ENCODE measurements at places on chromosomes 12 and 14.

DNA sequence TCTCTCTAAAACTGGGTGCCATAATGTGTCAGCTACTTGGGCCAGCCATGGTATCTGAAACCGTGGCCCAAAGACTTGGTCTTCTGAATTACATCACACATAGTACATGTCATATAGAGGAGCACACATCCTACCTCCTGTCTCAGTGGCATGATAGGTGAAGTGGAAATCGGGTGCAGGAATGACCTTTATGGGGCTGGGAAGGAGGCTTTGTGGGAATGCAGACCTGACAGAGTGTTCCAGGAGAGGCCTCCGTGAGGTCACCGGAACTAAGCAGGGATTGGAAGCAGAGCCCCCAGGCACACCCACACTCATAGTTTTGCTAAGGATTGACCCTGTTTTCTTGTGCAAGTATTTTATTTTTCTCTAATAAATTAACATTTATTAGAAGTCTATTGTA is 82.6 kb downstream of the NTF3 start:
- DNase-seq: no peak

GRCh38 chr12:25058658-25059058 is 109.8 kb upstream of the BCAT1 start:
- DNase-seq: no peak

GRCh38 chr14:72740504-72740961 is 153.4 kb downstream of the DPF3 start:
- no peak for DNase-seq

DNA sequence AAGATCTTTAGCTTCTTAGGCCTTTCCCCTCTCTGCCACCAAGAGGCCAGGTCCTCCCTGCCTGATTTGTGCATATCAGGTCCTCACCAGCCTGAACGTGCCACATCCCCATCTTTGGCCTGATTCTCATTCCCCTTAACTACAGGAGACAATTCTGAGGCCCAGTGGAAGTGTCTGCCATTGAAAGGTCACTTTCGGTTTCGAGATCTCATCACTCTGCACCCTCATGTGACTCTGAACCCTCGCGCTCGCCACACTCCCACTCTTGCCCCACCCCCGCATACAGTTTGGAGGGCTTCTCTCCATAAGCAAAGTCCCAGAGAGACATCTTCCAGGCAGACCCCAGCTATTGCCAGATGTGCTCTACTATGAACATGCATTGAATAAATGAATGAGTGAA is 189.0 kb downstream of the NTF3 start:
- DNase-seq: no peak

GRCh38 chr12:109541413-109541726 is 31.9 kb downstream of the MMAB start:
- DNase-seq: no peak

DNA sequence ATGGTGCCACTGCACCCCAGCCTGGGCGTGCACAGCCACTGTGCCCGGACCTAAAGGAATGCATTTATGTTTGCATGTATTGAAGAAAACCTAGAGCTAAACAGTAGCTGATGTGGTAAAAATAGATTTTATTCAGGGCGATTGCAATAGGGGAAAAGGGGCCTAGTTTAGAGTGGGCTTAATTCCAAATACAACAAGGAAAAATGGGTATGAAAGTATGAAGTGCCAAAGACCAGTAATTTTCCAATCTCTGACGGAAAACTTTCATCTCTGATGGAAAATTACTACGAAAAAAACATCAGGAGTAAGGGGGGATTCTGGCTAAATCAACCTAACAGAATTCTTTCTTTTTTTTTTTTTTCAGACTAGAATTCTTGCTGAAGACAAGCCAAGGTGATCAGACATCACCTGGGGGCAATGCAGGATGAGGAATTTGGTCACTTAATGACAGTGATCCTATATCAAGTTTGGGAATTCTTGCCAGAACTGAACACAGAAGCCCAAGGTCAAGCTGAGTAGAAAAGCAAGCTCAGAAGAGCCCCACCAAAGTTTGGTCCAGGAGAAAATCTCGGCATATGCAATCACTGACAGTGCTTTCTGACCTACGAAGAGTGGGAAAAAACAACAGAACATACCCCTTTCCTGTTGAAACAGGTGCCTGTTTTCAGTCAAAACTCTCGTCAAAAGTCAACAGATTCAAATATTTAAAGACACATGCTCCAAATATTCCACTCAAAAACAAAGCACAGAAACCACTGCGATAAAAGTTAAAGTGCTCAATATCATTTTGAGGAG is 13.7 kb upstream of the APOBEC1 start:
- no peak for DNase-seq

- no peak for DNase-seq
Observed at GRCh38 chr14:91374287-91374878, 43.2 kb downstream of the CCDC88C start.

GRCh38 chr12:121490401-121491281 is 90.2 kb downstream of the KDM2B start:
- DNase-seq: no peak

GRCh38 chr14:95034788-95035187 is 122.5 kb downstream of the DICER1 start:
- no peak for DNase-seq

- DNase-seq: peak; percentile 58
Observed at GRCh38 chr12:114835031-114835430, 151.1 kb upstream of the TBX3 start.

- no peak for DNase-seq
Observed at GRCh38 chr12:99287136-99287535, 360.4 kb upstream of the GARIN6 start.

DNA sequence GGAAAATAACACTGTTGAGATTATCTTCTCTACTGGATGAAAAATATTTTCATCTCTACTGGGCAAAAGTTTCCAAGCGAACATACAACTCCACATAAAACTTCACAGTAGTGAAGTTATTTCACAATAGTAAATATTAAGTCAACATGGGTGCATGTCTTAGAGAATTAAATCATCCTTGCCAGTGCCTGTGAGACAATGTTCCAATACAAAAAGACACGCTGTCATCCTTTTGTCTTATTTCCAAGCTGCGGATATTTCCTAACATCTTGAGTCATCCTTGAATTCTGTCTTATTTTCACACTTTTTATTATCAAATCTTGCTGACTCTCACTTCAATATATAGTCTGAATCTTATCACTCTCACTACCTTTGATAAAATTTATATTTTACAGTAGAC is 142.9 kb upstream of the KITLG start:
- DNase-seq: no peak

DNA sequence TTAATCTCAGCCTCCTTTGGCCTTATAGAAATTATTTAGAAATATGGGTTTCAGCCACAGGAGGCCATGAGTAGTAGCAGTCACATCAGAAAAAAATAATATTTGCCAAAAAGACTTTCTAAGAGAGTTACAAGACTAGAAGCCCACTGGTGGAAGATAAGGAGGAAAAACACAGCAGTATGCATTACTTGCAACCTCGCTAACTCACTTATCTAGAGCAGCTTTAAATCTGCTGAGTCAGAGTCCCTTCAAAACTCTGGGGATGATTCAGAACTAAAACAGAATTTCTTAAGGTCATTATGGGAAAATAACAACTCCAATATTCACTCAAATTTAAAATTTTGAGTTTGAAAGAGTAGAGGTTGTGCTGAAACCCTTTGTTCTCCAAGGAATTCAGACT is 6.2 kb downstream of the OR4K17 start:
- no peak for DNase-seq

GRCh38 chr12:133165776-133166175 is 15.5 kb upstream of the ZNF268 start:
- DNase-seq: no peak

DNA sequence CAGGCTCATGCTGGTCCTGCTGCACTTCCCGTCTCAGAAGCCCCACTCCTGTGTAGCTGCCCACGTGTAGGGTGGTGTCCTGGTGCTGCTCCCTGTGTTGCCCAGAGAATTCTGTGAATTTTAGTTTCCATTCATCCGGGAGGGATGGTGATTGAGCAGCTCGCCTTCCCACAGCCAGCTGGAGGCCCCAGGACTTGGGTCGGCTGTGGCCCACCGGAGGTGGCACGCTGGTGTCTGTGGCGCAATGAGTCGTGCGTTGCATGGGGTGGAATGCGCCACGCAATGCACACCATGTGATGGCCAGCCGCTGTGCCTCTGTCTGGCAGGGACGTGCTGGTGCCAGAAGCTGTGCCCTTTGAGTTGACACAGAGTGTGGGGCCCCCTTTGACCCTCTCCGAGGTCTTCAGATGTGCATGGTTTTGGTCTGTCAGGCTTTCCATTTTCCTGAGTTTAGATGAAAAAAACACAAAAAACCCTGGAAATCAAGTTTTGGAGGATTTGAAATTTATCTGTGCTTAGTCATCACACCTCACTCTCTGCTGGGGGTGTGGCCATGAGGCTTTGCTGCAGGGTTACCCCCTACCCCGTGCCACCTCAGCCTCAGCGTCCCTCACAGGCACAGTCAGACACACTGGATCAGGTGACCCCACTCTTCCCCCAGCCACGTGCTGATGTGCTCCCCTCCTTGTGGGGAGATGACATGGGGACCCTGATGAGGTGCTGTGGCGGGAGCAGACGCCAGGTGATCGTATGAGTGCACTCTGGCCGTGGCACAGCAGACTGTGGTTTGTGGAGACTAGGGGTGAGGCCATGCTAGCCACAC is 64.6 kb downstream of the EP400 start:
- peak; percentile 29 for DNase-seq

DNA sequence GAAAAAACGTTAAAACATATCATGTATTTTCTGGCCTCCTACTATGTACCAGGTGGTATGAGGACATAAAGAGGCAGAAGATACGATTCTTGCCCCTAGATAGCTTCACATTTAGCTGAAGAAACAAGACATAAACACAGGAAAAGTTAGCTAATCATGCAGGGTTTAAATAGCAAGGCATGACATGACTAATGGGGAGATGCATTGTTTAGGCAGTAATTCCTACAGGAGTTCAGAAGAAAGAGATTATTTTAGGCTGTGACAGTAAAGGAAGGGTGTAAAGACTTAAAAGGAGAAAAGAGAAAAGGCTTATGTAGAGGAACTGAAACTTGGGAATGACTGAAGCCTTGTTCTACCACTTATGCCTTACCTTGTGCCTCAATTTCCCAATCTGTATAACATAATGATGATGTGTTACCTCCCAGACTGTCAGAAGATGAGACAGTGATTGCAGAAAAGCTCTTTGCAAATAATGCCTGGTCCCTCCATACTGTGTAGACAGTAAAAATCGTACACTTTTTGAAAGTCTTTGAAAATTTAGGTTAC is 44.4 kb downstream of the PRKCH start:
- no peak for DNase-seq

DNA sequence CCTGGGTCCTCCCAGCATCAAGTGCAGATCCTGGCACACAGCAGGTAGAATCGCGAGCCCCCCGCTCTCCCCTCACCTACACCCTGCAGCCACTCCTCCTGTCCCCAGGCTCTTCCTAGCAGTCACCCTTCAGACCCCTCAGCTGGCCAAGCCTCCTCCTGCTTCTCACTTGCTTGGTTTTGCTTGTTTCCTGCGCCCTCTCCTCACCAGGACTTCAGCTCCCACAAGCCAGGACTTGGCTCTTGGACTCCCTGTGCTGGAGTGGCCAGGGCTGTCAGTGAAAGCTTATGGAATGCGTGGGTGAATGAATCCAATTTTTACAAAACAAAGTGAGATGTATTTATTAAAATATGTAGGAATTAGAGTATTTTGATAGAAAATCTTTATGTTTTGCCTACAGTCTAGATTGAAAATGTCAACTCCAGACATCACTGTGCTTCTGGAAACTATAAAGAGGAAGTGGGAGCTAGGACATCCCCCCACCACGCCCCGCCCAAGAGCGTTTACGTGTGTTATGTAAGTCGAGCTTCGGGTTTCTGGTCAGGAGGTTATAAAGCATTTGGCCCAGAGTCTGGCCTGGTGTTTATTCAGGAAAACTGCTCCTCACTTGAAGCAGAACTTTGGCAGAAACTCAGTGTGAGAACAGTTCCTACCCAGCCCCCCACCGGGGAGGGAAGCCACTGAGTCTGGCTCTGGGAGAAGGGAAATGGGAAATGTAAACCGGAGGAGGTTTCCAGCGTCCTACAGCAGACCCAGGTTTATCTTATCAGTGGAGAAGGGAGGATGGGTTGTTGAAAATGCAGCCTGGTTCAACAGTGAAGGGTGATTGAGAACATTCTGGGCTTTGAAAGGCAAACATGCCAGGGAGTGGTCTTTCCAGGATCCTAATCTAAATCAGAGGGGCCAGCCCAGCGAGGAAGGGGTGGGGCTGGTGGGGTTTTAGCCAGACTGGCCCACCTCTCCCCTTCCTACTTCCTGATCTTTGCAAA is 8.8 kb downstream of the ALDH2 start:
- DNase-seq: peak; percentile 48

DNA sequence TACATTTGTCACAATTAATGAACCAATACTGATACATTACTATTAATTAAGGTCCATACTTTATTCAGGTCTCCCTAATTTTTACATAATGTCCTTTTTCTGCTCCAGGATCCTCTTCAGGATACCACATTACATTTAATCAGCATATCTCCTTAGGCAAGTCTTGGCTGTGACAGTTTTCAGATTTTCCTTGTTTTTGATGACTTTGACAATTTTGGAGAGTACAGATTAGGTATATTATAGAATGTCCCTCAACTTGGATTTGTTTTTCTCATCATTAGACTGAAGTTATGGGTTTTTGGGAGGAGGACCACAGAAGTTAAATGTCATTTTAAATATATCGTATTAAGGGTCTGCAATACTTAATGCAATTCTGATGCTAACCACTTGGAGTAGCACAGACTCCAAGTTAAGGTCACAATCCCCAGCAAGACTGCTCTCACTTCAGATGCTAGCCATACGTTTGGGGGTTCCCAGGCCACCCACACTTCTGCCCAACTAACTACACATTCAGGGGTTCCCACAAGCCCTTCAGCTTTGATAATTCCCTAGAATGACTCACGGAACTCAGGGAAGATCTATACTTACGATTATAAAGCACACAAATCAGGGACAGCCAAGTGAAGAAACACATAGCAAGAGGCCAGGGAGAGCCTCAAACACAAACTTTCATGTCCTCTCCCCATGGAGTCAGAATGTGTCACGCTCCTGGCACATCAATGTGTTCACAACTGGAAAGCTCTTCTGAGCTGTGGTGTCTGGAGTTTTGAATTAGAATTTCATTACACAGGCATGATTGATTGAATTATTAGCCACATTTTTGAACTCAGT is 17.0 kb upstream of the NUBPL start:
- DNase-seq: no peak

DNA sequence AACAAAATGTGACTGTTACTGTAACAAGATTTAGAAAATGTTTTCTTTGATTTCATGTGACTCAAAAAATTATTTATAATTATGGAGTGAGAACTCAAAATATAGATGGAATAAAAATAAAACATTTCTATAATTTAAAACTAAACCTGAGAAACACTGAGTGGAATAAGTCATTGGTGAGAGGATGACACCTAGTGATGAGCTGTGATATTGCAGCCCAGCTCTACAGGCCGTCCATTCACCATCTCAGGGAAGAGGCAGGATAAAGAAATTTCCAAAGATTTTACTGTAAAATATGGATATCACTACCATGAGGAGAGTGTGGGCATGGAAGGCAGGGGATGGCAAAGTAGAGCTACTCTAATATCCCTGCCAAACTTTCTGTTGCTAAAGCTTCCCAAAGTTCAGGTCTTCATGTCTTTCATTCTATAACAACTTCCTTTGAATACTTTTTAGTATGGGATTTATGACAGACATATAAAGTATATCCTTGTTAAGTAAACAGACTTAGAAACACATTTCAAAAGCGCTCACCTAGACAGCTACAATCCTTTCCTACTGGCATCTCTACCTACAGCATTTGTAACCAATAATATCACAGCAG is 308.0 kb downstream of the ITPR2 start:
- peak; percentile 23 for DNase-seq

- DNase-seq: no peak
Observed at GRCh38 chr14:33733310-33733709, 217.6 kb downstream of the EGLN3 start.

- DNase-seq: no peak
Observed at GRCh38 chr12:103785243-103786031, 55.6 kb downstream of the NT5DC3 start.
